ENCODE measurements at places on chromosomes 3 and 15.

DNA sequence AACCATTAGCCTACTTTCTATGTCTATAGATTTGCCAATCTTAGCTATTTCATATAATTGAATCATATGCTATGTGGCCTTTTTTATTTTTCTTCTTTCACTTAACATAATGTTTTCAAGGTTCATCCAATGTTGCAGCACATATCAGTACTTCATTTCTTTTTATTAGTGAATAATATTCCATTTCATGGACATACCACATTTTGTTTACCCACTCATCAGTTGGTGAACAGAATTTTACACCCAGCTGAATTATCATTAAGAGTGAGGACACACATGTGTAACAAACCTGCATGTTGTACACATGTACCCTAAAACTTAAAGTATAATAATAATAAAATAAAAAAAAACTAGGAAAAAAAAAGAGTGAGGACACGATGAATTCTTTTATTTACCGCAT is 81.7 kb upstream of the C3orf80 start:
- no peak for DNase-seq

DNA sequence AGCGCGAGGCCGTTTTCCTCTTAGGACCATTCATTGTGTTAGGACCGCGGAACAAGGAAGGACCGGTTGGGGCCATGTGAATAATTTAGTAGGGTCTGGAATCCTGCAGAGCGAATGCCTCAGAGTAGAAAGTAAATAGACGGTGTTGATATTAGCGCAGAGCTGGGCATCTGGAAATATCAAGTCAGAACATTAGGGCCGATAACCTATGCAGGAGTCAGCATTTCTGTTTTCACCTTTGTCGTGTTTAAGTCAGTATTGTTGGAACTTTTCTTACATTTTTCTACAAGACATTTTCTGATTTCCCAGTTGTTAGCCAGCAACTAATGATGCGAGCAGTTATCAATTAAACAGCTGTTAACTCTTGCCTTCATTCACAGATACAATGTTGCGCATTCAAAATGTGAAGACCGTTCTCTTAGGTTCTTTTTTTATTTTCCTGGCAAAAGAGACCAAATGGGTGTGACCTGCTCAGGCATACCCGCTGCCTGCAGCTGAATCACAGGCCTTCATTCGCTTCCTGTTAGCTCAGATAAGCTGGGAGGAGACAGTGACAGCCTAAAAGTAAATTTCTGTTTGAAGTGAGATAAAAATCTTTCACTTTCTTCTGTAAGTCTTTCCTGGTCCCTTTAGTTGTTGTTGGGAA is 966 bp upstream of the PKM start:
- peak; percentile 83 for DNase-seq

- no peak for DNase-seq
These were observed 463.6 kb upstream of the NR2F2 start for GRCh38 chr15:95866711-95867440.

- DNase-seq, result no peak
These were observed 546.2 kb downstream of the GRM7 start for GRCh38 chr3:7407107-7407506.
